ENCODE measurements at places on chromosomes 16 and 17. TPM values are rescaled to one million over a fixed set of nuclear protein-coding genes. Genes with fewer than 3 reads are reported as not detected.

The DNAH3 gene
- 8.0 TPM for total RNA-seq

DNA sequence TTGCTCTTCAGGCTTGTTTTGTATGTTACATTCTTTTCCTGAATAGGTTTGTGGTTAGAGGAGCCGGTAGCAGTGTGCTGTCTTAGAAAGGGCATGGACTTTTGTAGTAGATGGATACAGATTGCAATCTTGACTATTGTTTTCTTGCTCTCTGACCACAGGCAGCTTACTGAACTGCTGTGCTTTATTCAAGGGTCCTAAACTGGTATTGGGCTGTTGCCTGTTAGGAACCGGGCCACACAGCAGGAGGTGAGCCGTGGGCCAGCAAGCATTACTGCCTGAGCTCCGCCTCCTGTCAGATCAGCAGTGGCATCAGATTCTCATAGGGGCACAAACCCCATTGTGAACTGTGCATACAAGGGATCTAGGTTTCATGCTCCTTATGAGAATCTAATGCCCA is 373.9 kb downstream of the CPPED1 start:
- DNase-seq, result no peak

GRCh38 chr17:57623620-57624019 is 121.5 kb downstream of the CCDC182 start:
- DNase-seq, result no peak

GRCh38 chr17:14303343-14304221 is 2.7 kb downstream of the HS3ST3B1 start:
- no peak for DNase-seq

- DNase-seq, result no peak
Observed at GRCh38 chr17:19386051-19386929, 700 bp downstream of the MFAP4 start.

- no peak for DNase-seq
Observed at GRCh38 chr17:39122991-39123390, 28.4 kb downstream of the PLXDC1 start.

The HOXB9 gene
- total RNA-seq, result 0.68 TPM
